ENCODE measurements at places on chromosomes 11 and 22.

- DNase-seq: peak; percentile 94
Observed at GRCh38 chr11:250740-251299, 14.0 kb downstream of the PSMD13 start.

GRCh38 chr11:16171882-16172281, 184.5 kb downstream of the SOX6 start:
- no peak for DNase-seq

DNA sequence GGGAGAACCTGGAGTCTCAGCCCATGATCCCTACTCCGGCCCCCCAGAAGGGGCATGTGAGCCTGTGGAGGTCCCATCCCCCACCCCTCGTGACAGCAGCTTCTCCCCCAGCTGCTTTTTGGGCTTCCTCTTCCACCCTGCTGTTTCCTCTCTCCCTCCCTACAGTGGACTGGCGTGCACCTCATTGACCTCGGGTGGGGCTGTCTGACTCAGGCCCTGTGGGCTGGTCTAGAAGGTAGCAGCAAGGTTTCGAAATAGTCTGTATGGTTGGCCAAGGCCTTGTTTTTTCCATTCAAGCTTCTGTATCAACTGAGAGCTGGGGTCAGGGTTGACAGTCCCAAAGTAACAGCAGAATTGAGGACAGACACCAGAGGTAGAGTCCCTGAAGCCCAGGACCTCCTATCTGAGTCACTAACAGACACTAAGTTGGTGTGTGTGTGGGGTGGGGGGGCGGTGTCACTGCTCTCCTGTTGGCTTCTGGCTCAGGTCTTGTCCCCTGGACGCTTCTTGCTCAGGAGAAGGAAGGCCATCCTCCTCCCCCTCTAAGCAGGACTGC, 7.7 kb downstream of the SLC37A2 start:
- DNase-seq: peak; percentile 77

- DNase-seq: no peak
Observed at GRCh38 chr11:15794361-15795150, 561.8 kb downstream of the SOX6 start.

GRCh38 chr11:26558190-26558589, 13.9 kb downstream of the MUC15 start:
- DNase-seq: no peak

DNA sequence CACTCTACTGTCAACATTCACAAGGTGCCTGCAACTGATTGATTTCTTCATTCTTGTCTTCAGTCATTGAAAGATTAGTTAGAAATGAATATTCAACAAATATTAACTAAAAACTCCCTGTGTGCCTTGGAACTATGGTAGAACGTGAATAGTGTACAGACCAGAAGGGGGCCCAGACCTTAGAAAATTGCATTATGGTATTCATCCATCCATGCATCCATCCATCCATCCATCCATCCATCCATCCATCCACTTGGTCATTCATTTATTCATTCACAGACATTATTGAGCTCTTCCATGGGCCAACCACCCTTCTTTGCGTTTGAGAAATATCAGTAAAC, 10.2 kb upstream of the ACCSL start:
- DNase-seq: no peak

DNA sequence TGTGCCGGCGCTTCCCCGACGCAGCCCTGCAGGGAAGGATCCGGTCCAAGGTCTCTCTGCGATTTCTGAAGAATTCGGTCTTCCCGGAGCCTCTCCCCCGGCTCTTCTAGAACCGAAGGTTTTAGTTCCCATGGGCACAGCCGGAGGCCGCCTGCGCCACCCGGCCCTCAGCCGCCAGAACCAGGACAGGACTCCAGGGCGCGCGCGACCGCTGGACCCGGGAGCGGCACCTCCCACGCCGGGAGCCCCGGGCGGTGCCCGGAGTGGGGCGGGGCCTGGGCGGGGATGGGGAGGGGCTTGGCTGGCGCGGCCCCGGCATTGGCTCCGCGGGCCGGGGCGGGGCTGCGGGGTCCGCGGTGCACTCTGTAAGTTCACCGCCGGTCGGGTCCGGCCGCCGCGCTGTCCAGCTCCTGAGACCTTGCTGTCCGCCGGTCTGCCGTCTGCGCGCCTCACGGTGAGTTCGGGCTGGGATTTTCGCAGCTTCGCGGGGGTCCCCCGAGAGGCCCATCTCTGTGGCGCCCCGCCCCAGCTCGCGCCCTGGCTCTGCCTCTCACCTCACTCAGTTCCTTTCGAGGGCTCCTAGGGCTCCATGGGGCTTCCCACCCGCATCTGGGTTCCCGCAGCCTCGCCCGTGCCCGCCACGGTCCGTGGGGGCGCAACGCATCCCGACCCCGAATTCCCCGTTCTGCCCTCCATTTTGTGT, at the start of gene CDC42EP2:
CDC42EP2 (plus strand) TSS at position 366 of the 703 bp plus-strand sequence. CDS start 6,033 bp downstream, outside the sequence.
- peak; percentile 68 for DNase-seq

All from lower leg skin (tissue), 4 donors.